ENCODE measurements at places on chromosomes 1 and 21. TPM values are rescaled to one million over a fixed set of nuclear protein-coding genes. Genes with fewer than 3 reads are reported as not detected.

DNA sequence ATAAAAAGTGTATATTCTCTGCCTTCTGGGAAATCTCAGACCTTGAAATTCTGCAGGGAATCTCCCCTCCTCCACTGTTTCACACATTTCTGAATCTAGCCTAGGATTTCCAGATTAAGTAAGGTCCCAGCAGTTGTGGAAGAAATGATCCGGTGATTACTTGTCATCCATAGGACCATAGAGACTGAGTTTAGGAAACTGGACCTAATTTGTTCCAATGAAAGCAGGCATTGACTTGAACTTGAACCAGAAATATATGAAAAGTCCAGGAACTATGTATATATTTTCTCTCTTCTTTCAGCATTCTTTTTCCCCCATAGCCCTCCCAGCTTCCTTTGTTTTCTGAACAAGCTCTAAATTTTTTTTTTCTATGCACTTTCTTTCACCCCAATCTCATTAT lies 149.5 kb upstream of the SPAG17 start:
- no peak for DNase-seq

TMEM53 gene
- total RNA-seq, result 7.2 TPM

LGR6 gene
- 1.4 TPM for total RNA-seq

- DNase-seq, result no peak
Observed at GRCh38 chr21:38716942-38717341, 88.8 kb upstream of the ETS2 start.

GRCh38 chr1:152906023-152906565 lies 2.3 kb upstream of the IVL start:
- no peak for DNase-seq

DNA sequence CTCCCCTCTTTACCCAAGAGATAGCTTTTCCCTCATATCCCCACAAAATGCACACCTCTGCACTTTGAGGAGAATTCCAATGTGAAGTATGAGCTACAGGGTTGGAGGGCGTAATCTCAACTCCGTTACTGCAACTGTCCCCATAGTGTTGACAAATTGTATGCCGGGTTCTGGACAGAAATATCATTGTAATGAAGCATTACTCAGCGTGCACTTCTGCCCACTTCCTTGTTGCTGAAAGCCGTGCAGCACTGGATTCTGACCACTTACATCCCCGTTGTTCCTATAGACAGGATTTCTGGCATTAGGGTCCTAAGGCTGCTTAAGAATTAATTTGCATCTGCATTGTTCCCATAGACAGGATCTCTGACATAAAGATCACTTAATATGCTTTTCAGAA lies 205.6 kb downstream of the RHOU start:
- no peak for DNase-seq

Data from chondrocyte (in vitro differentiated cells).